ENCODE measurements at places on chromosomes 1 and 21.

DNA sequence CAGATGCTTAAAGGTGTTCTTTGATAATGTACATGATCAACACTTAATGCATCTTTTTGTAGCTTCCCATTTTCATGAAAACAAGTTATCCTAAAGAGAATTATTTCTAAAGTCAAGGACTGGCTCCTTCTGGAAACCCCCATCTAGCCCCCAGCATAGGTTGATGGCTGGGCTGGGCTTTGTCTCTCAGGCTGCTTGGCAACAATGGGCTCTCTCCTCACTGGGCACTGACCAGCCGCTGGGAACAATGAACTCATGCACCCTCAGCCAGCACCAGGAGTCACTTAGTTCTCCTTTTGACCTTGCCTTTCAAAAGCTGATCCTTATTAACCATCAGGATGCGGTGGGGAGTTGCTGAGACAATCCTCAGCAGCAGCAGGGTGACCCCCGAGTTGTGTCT is 293.0 kb upstream of the PLXNA2 start:
- no peak for DNase-seq

- peak; percentile 83 for DNase-seq
These were observed 99.4 kb upstream of the JUN start for GRCh38 chr1:58883037-58883887.

GRCh38 chr1:161781995-161782394 is 15.9 kb downstream of the ATF6 start:
- DNase-seq = no peak

GRCh38 chr1:90973897-90974798 is 47.7 kb downstream of the ZNF644 start:
- DNase-seq = no peak

DNA sequence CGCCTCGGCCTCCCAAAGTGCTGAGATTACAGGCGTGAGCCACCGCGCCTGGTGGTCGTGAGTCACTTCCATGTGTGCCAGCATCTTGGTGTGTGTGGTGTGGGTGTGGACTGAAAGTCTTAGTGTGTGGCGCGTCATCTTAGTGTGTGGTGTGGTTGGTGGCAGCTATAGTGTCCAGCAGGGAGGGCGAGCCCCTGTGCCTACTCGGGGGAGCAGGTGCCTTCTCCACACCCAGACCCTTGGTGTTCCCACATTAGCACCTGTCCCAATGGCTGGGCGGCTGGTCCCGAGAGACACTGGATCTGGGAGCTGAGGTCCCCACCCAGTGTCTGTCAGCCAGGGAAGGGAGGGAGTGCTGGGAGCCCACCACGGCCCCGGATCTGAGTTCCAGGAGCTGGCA is 2.8 kb downstream of the SCNN1D start:
- DNase-seq = no peak

- no peak for DNase-seq
These were observed 89.1 kb upstream of the IVNS1ABP start for GRCh38 chr1:185406006-185406690.

GRCh38 chr21:33015756-33016155 is 10.0 kb upstream of the OLIG2 start:
- no peak for DNase-seq

DNA sequence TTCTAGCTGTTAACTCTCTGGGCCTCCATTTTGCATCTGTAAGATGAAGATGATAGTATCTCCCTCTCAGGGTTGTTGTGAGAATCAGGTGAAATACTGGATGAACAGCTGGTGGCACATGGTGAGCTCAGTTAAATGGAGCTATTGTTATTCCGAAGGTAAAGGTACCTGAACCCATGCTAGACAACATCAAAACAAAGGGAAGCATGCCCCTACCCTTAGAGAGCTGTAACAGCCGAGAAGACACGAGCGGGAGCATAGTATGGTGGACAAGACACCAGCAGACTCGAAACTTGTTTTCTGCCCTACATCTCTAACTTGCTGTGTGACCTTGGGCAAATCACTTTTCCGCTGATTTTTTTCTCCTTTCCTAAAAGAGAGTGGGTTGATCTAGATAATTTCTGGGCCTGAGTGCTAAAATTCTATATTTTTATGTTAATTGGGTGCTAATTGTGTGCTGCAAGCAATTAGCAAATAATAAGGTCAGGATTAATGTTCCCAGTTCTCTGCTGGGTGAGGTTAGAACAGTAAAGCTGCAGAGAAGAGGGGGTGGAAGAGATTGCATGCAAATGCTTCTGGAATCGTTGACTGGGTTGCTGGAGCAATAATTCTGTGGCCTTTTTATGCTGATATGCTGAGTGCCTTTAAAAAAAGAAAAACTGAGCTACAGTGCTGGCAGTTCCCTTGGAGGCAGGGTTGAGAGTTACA is 10.8 kb downstream of the TMEM200B start:
- no peak for DNase-seq

GRCh38 chr21:44926331-44927101 is 5.8 kb upstream of the ITGB2 start:
- DNase-seq = peak; percentile 50

DNA sequence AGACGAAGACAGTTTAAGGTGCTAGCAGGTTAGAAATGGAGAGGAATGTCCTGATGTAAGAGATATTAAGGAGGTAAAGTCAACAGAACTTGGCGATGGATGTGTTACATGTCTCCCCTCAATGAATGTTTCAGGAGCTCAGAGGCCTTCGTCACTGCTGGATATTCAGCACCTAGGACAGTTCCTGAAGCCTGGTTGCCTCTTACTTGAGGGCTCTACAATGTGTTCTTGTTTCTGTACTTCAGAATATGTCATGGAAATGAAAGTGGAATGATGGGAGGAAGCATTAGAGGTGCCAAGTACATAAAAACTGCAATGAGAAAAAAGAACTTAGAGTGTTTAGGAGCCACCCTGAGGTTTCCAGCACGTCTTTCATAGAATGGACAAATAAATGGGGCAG is 17.7 kb downstream of the TNR start:
- no peak for DNase-seq

DNA sequence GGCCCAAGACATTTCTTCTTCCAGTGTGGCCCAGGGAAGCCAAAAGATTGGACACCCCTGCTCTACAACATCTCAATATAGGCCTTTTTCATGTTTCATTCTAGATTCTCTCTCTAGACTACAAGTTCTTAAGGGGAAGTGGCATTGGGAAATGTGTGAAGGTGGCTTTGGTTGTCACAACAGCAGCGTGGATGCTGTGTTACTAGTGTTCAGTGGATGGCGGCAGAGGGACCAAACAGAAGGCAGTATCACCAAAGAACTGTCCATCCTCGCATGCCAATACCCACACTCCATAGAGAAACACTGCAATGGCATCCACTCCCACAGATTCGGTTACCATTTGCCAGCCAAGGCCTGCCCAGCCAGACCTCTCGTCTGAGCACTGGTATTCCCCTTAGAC is 24.3 kb upstream of the IFNAR2 start:
- no peak for DNase-seq

GRCh38 chr21:26061437-26061836 is 109.1 kb downstream of the APP start:
- DNase-seq = no peak

GRCh38 chr21:42356650-42357049 is 5.9 kb upstream of the TFF2 start:
- DNase-seq = no peak

- peak; percentile 85 for DNase-seq
These were observed 34.6 kb downstream of the TGFBR3 start for GRCh38 chr1:91851130-91852010.

GRCh38 chr1:208218237-208219097 is 25.7 kb downstream of the PLXNA2 start:
- no peak for DNase-seq

DNA sequence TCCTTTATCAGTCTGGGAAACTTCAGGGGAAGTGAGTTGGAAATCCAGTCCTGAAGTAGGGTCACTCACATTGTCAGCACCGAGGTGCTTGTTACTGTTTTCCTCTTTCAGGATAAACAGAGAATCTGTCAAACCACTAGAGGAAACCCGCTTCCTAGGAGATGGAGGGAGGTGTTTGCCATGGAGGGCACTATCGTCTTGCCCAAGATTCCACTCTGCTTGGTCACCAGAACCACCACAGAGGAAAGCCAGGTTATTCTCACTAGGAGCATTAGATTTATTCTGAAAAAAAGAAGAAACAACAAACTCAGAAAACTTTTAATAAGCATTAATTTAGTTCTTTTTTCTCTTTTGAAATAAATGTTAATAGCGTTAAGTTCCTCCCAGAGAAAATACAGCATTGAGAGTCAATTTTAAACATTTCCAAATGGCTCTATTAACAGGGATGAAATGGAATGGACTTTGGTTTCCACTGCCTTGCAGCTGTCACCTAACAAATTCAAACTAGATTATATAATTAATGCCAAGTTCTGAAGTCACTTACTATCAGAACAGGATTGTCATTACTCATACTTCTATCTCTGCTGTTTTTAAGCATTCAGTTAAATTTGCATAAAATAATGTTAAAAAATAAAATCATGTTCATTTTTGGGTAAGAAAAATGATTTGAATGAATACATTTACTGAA is 242.8 kb downstream of the CRB1 start:
- no peak for DNase-seq

GRCh38 chr21:35818597-35818996 is 241.7 kb downstream of the SETD4 start:
- no peak for DNase-seq

GRCh38 chr1:53065391-53065790 is 3.4 kb downstream of the PODN start:
- DNase-seq = no peak

DNA sequence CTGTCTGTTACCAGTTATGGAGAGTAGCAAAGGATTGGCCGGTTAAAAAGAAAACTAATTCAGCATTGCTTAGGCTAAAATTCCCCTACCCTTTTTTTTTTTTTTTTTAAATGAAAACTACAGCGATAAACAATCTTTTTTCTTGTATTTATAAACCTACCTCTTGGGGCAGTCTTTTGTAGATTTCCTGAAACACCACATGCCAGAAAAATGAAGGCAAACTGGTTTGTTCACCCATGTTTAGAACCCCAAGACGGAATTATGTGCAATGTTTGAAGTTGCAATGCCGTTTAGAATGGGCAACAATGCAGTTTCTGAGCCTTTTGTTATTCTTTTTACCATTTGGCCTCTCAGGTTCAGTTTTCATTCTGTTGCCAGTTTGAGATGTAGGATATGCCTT is 59.1 kb downstream of the PRDM2 start:
- no peak for DNase-seq

- DNase-seq = no peak
These were observed 21.4 kb downstream of the TGFB2 start for GRCh38 chr1:218366322-218367052.

- no peak for DNase-seq
These were observed 19.5 kb downstream of the A3GALT2 start for GRCh38 chr1:33301273-33301984.

GRCh38 chr1:56417646-56418045 is 161.7 kb downstream of the PLPP3 start:
- DNase-seq = no peak

DNA sequence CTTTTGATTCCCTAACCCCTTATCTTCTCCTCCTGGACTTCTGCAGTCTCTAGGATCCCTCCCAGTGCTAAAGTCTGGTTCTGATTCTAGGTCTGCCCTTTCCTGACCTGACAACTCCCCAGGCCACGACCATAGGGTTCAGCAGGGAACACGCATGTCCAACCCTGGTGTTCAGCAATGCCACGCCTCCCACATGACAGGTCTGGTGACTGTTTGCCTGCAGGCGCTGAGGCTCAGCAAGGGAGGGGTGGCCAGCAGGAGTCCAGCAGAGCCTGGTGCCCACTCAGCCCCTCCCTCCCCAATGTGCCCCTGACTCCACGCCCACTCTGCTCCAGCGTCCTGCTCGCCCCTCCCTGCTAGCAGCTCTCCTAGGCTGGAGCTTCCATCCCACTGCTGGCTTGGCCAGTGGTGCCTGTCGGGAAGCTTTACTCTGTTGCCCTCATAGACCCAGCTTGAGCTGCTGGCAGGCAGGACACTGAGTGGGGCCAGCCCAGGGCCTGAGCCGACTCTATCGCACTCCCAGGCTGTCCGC is 17.3 kb downstream of the SLC9A1 start:
- peak; percentile 64 for DNase-seq

- no peak for DNase-seq
These were observed 45.1 kb downstream of the SLC2A1 start for GRCh38 chr1:42913426-42914091.

DNA sequence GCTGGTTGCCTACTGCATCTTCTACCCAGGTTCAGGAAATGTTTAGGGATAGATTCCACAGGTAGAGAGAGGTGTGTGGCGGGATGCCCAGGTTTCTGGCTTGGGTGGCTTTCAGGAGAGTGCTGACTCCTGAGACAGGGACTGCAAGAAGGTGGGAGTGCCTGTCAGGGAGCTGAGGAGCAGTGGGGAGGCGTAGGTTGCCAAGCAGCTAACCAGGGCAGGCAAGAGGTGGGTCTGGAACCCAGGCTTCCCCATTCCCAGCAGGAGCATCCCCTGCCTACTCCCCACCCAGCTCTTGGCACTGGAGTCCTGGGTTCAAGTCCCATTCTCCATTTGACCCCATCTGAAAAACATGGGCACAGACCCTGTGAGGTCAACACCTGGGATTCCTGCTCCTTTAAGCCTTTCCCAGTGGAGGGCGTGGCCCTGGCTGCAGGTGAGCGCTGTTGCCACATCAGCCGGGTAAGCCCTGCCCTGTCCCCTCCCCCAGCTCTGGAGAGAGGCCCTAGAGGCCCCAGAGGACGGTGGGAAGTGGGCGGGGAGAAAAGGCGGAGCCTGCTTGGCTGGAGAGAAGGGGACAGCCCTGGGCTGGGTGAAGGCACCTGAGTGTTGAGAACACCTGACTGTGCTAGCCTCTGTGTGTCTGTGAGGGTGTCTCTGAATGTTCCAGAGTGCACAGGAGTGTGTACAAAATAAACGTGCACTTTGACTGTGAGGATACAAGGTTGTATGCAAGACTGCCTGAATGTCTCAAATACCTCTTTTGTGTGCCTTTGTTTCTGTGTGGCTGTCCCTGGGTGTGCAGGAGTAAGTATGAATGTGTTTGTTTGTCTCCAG is 14.0 kb upstream of the SYNC start:
- peak; percentile 68 for DNase-seq

GRCh38 chr21:46483300-46484295 is 24.9 kb downstream of the DIP2A start:
- no peak for DNase-seq

- no peak for DNase-seq
These were observed 16.7 kb upstream of the FAM110D start for GRCh38 chr1:26142159-26142558.

GRCh38 chr1:217953922-217954321 is 322.8 kb downstream of the SPATA17 start:
- no peak for DNase-seq

GRCh38 chr21:46145159-46145839 is 10.1 kb downstream of the FTCD start:
- peak; percentile 10 for DNase-seq

DNA sequence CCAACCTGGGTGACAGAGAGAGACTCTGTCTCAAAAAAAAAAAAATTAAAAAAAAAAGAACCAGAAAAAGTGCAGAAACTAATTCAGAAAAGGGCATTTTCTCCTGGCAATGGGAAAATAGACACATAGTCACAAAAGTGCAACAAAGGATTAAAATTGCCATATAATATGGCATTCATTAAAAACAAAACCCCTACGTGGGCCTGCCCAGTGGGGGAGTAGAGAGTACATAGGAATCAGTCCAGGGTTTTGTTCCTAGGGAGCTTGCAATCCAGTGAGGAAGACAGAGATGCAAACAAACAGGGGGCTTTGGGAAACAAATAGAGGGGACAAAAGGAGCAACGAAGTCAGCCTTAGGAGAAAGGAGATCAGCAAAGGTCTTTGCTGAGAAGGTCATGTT is 4.5 kb upstream of the TRABD2B start:
- no peak for DNase-seq

GRCh38 chr1:40717955-40718354 is 26.5 kb downstream of the NFYC start:
- DNase-seq = no peak
